ENCODE measurements at places on chromosomes 2 and 18. TPM values are rescaled to one million over a fixed set of nuclear protein-coding genes. Genes with fewer than 3 reads are reported as not detected.

DNA sequence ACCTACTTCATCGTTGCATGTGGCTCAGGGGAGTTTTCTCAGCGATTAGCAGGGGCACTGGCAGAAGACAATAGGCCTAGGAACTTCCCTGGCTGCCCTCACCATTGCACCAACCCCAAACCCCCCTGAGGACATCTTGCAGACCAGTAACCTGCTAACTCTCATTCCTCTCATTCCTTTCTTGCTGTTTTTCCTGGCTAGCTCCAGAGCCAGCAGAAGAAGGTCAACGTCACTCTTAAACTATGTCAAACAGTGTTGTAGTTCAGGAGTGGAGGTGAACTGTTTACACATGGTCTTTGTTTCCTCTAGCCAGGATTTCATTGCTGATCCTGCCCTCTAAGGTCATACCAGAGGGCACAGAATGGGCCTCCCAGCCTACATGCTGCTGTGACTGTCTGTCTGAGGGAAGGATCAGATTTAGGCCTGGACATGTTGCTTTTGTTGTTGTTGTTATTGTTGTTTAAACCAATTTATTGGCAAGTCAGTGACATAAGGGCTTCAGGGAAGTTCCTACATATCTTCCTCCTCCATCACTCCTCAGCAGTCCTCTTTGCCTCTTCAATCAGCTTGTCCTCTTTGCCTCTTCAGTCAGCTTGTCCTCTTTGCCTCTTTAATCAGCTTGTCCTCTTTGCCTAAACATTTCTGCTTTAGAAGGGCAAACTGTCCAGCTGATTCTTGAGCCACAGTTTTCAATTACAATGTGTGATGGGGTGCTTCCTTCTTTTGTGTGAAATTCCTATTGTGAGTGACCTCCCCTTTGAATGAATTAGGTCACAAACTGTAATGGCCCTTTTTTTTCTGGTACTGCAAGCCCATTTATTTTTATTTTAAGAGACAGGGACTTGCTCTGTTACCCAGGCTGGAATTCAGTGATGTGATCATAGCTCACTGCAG is 471.9 kb upstream of the TNP1 start:
- peak; percentile 77 for DNase-seq

DNA sequence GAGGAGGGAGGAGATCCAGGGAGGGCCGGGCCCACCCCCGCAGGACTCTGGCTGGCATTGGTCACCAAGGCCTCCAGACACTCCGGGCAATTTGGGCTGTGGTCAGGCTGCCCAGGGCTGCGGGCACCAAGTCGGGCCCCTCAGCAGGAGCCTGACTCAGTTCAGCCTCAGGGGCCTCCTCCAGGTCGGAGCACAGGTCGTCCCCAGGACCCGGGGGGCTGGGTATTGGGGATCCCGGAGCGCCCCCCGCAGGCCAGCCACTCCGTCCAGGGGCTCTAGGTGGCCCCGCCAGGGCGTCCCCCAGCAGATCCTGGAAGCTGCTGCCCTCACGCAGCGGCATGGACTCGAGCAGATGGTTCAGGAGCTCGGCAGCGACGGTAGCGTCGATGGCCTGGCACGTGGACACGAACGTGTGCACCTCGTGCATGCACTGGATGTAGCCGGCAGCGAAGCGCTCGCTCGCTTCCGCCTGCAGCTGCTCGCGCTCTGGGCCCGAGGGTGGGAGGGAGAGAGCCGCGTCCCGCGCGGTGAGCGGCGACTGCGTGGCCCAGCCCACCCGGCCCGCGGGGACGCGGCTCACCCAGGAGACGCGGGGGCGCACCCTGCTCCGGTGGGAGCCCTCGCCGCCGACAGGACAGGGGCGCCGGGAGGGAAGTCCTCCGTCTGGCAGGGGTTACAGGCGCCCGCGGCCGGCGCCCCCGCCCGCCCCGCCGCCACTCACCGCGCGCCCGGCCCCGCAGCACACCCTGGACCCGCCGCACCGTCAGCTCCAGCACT is 884 bp downstream of the HES6 start:
- DNase-seq = no peak

DNA sequence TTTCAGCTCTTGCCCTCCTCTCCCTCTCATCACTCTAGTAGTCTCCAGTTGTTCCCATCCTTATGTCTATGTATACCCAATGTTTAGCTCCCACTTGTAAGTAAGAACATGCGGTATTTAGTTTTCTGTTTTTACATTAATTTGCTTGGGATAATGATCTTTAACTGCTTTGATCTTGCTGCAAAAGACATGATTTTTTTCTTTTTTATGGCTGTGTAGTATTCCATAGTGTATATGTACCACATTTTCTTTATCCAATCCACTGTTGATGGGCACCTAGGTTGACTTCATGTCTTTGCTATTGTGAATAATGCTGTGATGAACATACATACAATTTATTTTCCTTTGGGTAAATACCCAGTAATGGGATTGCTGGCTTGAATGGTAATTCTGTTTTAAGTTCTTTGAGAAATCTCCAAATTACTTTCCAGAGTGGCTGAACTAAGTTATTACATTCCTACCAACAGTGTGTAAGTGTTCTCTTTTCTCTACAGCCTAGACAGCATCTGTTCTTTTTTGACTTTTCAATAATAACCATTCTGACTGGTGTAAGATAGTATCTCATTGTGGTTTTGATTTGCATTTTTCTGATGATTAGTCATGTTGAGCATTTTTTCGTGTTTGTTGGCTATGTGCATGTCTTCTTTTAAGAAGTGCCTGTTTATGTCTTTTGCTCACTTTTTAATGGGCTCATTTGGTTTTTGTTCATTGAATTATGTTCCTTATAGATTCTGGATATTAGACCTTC is 179.6 kb upstream of the SLC39A10 start:
- peak; percentile 26 for DNase-seq

DNA sequence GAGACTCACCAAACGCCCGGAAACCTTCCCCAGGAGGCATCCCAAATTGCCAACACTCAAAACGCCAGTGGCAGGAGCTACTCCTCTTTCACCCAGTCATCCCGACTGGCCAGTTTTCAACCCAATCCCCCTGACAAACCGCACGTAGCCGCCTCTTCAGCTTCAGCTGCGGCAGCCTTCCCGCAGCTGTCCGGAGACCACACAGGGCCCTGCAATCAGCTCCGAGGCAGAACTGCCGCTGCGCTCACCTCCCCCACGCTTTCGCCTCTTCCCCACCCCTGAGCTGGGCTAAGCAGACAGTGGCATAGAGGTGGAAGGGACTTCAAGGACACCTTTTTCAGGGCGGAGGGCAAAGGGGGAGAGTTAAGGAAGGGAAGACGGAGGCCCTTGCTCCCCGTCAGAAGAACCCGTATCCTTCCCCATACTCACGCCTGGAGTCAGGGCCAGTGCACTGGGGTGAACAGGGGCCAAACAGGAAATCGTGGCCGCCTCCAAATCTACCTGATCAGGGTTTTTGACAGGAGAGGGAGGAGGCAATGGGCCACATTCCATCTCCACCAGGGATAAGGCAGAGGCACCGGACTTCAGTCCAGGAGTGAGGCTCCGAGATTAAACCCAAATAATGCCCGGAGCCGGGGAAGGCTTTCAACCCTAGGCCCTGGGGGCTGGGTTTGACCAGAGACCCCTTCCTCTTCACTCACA is 16.9 kb downstream of the CYP26B1 start:
- no peak for DNase-seq

- no peak for DNase-seq
Observed at GRCh38 chr2:147469471-147469870, 375.4 kb upstream of the ACVR2A start.

- peak; percentile 37 for DNase-seq
Observed at GRCh38 chr2:128313091-128313836, 5.4 kb downstream of the HS6ST1 start.

GRCh38 chr2:15694589-15694986 is 102.9 kb downstream of the DDX1 start:
- no peak for DNase-seq

- peak; percentile 23 for DNase-seq
Observed at GRCh38 chr2:55419233-55419678, 400 bp downstream of the CCDC88A start.

DNA sequence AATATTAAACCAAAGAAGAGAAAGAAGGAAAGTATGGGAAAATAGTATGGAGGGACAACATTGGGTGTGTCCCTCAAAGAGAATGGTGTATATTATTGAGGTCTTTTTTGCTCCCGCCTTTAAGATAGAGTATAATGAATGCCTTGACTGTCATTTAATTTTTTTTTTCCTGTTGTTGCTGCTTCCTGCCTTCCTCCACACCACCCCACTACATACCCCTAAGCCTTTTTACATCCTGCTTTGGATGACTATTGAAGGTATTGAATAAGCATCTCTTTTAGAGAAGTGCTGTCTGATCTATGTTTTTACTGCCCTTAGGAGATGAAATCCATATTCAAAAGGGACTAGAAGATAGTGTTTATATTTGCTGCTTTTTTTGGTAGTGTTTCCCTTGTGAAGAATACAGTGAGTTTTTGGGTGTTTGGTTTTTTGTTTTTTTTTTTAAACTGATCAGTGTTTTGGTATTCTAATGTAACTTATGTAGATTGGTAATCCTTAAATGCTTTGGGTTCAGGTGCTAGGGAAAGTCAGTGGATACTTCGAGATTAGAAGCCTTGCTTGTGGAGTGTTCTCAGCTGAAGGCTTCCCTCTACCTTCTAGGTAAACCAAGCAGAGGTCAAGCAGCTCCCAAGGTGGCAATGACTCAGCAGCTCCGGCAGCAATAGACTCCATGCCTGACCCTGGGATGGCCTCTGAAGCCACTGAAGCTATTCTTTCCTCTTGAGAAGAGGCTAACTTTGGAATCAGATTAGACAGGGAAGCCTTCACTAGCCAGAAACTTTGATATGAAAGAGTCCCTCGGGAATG is 5.0 kb downstream of the FZD7 start:
- DNase-seq = peak; percentile 34

The PDCD1 gene
- total RNA-seq = not detected

The CD226 gene
- 0.53 TPM for total RNA-seq

Data from bronchial epithelial cell (primary cell).